ENCODE measurements at places on chromosomes 5 and 9.
A peak's percentile ranks its signal among the peaks of the same experiment; 100 is the strongest.

- DNase-seq, result peak; percentile 55
Measured at GRCh38 chr9:80648336-80648735, 1041.0 kb downstream of the TLE1 start.

GRCh38 chr9:68522131-68522530 lies 18.6 kb downstream of the TMEM252 start:
- DNase-seq, result no peak

DNA sequence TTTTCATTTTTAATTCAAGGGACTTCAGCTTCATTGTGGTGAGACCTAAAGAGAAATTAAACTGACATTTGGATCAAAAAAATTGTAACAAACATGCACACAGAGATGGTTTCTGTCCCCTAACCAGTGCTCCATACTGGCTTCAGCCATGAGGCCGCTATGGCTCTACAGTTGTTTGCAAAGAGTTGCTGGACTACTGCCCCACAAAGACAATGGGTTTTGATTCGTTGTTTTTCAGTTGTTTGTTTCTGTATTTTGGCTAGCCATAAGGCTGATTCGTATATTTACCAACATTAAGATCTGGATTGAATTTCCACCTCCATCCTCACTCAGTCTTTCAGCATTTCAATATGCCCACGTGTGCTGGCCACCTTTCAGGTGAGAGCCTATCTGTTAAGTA lies 163.7 kb upstream of the KIF2A start:
- DNase-seq, result no peak

DNA sequence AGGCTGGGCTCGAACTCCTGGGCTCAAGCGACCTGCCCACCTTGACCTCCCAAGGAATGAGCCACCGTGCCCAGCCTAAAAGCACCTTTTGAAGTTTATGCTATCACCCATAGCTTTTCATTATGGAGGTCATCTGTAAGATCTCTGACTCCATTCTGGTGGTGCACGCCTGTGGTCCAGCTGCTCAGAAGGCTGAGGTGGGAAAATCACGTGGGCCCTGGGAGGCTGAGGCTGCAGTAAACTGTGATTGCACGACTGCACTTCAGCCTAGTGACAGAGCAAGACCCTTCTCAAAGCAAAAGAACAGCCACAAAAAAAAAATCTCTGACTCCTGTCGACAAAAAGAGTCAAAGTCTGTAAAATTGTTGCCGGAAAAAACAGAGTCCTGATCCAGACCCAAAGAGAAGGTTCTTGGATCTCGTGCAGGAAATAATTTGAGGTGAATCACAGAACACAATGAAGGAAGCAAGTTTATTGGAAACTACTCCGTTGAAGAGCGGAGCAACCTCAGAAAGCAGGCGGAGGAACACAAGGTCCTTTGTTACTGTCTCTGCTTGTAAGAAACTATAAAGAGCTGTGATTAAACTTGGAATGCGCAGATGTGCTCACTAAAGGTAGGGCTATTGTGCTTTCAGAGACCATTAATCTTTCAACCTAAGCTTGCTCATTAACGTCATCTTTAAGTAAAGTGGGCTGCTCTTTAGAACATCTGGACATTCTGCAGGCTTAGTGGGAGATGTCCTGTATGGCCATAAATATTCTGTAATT lies 2.0 kb upstream of the HAUS6 start:
- no peak for DNase-seq

- no peak for DNase-seq
Measured at GRCh38 chr5:154673506-154673905, 81.7 kb upstream of the LARP1 start.

DNA sequence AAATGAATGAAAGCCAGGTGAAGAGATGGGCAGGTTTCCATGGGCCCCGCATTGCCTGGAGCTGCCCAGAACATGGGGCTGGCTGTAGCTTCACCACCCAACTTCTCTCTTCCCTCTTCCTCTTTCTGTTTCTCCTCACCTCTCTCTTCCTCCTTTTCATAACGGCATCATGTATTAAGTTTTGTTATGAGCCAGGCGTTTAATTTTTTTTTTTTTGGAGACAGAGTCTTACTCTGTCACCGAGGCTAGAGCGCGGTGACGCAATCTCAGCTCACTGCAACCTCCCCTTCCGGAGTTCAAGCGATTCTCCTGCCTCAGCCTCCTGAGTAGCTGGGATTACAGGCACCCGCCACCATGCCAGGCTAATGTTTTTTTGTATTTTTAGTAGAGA lies 13.0 kb upstream of the SPINK4 start:
- DNase-seq, result no peak

GRCh38 chr9:135468854-135469521 lies 10.6 kb upstream of the PPP1R26 start:
- no peak for DNase-seq

- no peak for DNase-seq
Measured at GRCh38 chr9:87701491-87701890, 24.4 kb upstream of the CTSL start.

GRCh38 chr5:160287378-160288051 lies 24.8 kb downstream of the CCNJL start:
- no peak for DNase-seq

DNA sequence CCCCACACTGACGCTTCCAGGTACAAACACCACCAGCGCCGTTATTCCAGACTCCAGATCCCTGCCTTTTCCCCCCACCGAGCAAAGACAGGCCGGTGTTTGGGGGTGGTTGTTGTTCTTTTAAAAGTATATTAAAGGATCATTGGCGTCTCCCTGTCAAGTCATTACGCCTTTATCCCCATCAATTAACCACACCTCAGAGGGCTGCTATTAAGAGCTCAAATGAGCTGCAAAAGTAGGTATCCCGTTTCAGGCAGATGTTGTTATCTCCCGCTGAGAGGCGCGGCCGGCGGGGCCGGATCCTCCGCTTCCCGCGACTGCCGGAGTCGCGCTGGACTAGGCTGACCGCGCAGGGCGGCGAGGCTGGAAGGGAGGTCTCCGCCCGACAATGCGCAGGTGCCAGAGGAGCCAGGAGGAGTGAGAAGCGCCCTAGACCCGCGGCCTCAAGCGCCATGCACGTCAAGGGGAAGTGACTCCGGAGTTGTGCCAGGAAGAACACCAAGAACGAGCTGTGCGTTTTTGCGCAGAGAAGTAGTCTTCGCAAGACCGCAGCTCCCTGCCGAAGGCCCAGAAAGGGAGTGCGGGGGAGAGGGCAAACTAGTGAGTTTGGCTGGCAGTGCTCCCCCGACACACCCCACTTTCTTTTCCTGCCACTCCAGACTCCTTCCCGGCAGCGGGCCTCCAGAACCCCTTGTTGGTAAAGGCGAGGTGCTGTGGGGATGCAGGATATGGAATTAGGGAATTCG lies 8.2 kb downstream of the NR2F1-AS1 start:
- DNase-seq, result no peak

DNA sequence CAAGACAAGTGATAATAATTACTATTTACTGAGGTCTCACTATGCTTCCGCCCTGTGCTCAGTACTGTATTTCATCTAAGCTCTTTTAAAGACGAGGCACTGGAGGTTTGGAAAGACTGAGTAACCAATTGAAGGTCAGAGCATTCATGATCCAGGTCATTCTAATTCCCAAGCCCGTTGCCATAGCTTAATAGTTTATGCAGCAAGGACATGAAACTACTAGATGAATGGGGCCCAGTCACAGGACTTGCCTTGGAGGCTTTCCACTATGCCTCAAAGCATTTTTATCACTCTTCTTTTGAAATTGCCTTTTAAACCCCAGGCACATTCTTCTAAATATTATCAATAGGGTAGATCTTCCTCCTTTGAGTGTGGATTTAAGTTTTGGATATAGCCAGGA lies 17.2 kb upstream of the NFIB start:
- no peak for DNase-seq

GRCh38 chr5:60700416-60700757 lies 421 bp upstream of the DEPDC1B start:
- no peak for DNase-seq

DNA sequence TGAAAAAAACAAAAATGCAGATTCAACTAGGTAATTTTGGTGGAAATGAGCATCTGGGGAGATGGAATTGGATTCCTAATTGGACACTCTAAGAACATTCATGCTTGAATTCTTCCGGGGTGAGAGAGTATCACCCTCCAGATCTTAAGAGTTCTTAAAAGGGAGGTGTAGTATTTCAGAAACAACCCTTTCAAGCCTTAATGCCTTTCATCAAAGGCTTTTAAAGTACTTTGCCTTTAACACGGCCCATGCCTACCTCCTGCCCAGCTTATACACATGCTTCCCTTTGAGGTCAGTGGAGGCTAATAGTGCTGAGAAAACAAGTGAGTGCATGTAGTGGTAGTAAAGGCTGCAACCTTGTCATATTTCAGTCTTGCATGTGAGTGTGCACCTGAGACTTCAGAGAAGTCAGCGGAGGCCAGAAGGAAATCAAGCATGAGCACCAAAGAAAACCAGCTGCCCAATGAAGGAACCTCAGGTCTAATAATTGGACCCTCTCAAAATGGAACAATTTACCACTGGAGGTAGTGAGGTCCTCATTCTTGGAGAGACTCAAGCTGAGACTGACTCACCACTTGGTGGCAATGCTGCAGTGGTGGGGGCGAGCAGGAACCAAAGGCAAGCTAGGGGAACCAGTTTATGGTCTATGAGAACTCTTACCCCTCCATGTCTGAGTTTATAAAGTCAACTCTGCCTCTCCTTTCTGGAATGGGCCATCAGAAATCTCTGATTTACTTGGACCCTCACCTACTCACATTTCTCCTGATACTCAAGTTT lies 98.4 kb upstream of the GDNF start:
- DNase-seq, result no peak

DNA sequence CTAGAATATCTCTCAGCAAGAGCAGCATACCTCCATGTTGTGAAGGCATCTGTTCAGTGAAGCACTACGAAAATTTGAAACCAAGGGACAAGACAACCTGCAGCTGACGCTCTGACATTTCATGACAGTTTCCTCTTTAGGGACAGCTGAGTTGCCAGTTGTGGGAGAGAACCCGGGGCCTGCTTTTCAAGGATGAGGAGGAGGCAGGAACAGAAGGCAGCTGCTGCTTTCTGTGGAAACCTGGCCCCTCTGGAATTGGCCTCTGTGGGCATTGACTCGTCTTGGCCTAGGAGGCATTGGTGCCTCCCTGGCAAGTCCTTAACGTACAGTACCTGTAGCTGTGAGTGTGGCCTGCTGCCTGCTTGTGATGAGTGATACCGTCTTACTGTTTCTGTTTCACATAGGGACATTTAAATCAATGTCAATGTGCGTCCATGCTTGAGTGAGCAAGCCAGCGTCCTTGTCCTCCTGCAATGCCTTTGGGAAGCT lies 21.6 kb downstream of the SLC46A2 start:
- no peak for DNase-seq

- DNase-seq, result no peak
Measured at GRCh38 chr5:117794847-117795246, 1193.5 kb downstream of the DTWD2 start.

DNA sequence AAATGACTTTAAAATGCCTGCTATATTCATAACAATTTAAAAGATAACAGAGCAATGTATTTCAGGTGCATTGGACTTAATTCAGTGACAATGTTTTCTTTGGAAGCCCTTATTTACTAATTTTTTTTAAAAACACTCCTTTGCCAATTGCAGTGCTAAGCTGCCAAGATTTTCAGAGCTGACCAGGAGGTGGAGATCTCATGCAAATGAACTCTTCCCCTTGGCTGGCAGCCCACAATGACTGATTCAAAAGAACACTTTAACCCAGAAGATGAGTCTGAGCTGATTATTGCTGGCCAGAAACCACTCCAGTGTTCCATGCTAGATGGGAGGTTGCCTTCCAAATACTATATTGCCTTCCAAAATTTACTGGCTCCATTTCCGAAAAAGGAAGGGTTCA lies 128.3 kb upstream of the CCNH start:
- DNase-seq, result peak; percentile 94

- no peak for DNase-seq
Measured at GRCh38 chr9:123191260-123191659, 77.1 kb downstream of the STRBP start.

DNA sequence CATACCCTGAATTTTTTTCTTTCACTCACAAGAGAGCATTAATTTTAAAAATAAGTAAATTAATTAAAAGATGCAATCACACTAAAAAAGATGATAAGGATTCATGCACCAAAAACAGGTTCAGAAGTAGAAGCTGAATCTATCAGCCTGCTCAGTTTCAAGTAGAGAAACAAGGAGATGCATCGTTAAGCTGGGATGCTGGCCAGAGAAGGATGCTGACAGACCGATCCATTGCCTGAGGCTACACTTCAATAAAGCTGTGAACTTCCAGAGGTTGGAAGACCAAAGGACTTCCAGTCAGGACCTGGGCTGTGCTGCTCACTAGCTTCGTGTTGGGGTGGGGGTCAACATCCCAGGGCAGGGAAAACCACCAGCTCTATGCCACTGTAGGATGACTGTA lies 457.7 kb downstream of the EFNA5 start:
- no peak for DNase-seq

DNA sequence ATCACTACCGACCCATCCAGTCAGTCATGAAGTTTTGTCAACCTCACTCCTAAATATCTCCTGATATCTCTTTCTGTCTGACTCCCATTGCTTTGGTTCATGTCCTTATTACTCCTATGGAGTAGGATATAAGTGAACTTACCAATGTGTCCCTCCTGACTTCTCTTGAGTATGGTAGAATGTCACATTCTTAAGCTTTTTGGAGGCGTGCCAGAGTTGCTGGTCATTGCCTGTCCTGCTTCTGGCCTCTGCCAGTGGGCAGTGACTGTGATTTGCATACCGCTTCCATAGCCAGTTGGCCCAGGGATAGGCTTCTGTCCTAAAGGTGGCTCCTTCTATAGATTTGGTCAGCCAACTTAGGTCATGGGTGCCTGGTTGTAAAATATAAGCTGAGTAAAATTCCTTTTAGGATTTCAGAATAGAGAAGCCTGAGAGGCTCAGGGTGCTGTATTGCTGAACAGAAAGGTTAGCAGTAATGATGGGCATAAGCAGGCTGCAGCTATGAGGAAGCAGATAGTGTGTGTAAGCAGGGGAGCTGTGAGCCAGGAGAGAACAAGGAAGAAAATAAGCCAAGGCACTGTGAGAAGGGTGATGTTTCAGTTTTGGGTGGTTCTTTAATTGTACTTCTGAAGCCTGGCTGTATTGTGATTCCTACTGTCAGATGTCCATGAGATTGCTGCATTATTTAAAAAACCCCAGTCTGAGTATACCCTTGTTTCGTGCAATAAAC lies 16.1 kb upstream of the MARCHF3 start:
- no peak for DNase-seq

DNA sequence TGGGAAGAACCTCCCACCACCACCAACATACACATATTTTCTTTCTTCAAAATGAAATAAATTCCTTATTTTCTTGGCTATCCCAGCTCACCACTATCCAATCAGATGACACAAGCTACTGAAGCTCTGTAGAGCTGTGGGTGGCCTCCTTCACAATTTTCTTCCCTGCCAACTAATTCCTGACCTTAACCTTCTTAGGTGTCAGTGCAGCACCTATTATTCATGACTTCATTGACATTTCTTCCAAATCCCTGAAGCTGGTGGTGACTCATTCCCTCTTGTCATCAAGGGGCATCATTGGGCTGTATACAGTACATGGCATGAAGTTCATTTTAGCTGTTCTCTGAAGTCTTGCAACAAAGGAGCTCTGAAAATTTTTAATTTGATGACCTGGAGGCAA lies 42.0 kb upstream of the ADRA1B start:
- no peak for DNase-seq

DNA sequence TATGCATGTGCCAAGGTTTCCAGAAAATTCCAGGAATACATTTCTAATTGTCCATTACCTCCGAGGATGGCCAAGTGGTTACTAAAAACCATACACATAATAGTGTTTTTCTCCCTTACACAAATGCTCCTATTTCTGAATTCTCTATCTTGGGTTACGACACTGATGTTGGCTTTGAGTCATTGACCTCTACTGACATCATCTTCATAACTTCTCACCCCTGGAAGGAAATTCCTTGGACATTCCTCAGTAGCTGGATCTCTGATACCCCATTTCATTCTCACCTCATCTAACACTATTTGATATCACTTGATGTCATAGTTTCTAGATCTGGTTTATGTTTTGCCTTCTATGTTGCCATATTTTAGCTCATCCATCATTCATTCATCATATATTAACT lies 287.2 kb downstream of the CTNND2 start:
- DNase-seq, result no peak
